GM23248 (cell line): ENCODE measurements at places on chromosomes 6 and 20. TPM values are rescaled to one million over a fixed set of nuclear protein-coding genes. Genes with fewer than 3 reads are reported as not detected.

- peak; percentile 63 for DNase-seq
Observed at GRCh38 chr20:38434301-38434741, 807 bp downstream of the SNHG17 start.

GRCh38 chr20:11247046-11248010 lies 573.5 kb upstream of the JAG1 start:
- DNase-seq, result no peak

- DNase-seq, result no peak
Observed at GRCh38 chr6:110366975-110367374, 8.8 kb upstream of the METTL24 start.

DNA sequence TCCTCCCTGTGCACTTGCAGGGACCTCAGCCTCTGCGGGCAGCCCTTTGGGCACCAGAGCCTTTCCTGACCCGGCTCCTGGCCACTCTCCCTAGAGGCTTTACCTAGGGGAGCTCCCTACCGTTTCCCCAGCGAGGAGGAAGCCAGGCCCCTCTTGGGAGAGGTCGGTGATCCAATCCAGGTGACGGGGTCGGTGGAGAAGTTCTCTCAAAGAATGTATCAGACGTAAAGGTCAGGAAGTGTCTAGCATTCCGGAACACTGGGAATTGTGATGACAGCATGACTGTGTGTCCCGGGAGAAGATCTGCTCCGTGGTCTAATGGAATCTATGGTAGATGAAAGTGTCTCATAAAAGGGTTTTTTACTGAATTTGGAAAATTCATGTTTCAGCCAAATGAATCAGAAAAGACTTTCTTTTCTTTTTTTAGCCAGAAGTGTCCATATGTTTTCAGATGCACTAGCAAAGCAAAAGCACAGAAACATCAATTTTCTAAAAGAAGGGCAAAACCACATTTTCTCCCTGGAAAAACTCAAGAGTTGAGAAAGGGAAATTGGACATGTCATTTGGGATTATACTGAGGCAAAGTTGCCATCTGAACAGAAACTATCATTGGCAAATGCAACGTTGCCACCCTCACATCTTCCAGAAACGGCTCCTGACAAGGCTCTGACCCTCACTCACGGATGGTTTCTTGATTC lies 289.4 kb downstream of the THBS2 start:
- DNase-seq, result peak; percentile 65

- DNase-seq, result no peak
Observed at GRCh38 chr6:139189665-139190064, 54.8 kb downstream of the HECA start.

DNA sequence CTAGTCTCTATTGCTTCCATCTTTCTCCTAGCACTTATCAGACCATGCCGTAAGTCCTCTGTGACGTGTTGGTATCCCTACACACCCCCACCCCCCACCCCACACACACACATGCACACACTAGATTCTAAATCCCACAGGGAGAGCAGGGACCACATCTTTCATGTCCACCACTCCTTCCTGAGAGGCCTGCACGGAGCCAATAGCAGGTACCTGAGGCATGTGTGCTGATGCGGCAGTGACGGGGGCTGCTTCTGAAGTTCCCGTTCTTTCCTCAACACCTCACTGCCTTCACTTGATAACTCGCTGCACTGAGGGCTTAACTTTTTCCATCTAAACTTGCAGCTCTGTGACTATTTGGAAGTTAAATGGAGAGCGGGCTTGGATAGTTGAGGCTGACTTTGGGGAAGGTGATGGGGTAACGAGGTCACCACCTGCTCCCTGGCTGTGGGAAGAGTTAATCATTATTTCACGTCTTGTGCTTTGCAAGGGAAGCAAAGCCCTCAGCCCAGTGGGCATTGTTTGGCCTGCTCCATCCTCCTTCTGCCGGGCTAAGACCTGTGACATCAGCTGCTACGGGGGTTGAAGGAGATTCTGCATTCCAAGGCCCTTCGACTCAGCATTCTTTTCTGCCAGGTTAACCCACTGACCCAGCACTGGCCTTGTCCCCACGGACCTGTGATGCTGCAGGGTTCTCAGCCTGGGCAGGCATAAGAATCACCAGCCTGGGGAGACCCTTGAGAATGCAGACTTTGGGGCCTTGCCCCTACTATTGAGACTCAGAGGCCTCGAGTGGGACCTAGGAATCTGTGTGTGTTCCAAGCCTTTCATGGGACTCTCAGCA lies 187.8 kb downstream of the ANKRD60 start:
- no peak for DNase-seq

- no peak for DNase-seq
Observed at GRCh38 chr6:36399970-36400369, 12.5 kb upstream of the ETV7 start.

DNA sequence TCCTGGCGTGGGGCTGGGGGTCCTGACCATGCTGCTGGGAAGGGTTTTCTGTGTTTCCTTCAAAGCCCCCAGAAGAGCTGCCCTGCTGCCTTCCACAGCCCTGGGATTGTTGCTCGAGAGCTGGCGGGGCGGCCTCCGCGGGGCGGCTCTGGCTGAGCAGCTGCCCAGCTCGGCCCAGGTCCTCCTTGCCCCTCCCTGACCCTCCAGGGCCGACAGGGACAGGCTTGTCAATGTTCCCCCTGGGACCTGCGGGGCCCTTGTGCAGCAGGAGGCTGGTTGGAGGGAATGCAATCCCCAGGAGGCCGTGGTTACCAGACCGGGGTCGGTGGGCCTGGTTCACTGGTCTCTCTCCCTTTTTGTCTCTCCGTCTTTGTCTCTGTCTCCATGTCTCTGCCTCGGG lies 19.9 kb downstream of the GATA5 start:
- no peak for DNase-seq

GRCh38 chr6:136103763-136104311 lies 146.3 kb downstream of the MTFR2 start:
- DNase-seq, result peak; percentile 34

DNA sequence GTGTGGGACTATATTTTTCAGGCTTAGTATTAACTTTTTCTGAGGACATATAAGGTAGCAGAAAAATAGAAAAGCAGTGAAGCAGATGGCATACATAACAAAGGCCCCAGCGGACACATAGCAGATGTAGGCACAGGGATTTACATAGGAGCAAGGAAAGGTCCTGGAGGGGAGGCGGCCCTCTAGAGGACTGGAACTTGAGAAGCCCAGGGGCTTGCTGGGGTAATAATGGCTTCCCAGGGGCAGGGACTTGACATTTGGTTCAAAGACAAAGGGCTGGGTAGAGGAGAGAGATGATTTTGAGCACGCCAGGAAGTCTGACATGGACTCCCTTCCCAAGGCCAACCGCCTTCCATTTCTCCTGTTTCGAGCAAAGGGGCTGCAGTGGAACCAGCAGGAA lies 31.7 kb upstream of the OSTM1 start:
- DNase-seq, result no peak

GRCh38 chr20:50304501-50304856 lies 113.8 kb downstream of the CEBPB start:
- peak; percentile 73 for DNase-seq

DNA sequence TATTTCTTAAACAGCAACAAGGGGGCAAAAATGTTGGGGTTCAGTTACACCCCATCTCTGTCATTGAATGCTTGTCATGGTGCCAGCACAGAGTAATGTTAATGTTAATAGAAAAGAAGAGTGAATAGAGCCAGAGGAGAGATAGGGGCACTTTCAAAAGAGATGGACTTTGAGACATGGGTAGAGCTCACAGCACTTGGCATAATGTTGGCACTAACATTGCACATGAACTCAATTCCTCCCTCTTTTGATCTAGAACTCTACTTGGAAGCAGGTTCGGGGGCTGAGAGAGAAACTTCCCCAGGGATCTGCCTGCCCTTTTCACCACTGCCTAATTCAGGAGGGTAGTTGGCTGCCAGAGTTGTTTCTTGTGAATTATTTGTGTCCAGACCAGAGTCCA lies 284.6 kb upstream of the PRND start:
- no peak for DNase-seq

IPCEF1 gene
- total RNA-seq, result not detected in 2 replicates

SLCO4A1 gene
- total RNA-seq, result 0.22 TPM in 1 of 2 replicates, not detected in the other

CTAGE9 gene
- not detected in 2 replicates for total RNA-seq

DHX35 gene
- 10.7 and 17.1 TPM in 2 replicates for total RNA-seq

DACT2 gene
- total RNA-seq, result not detected in 2 replicates

CLPSL1 gene
- not detected in 2 replicates for total RNA-seq

SLC35F1 gene
- 0.76 TPM in 1 of 2 replicates, not detected in the other for total RNA-seq
